Fibroblast of mammary gland (primary cell): ENCODE measurements at places on chromosomes 12 and 14.
A peak's percentile ranks its signal among the peaks of the same experiment; 100 is the strongest.

DNA sequence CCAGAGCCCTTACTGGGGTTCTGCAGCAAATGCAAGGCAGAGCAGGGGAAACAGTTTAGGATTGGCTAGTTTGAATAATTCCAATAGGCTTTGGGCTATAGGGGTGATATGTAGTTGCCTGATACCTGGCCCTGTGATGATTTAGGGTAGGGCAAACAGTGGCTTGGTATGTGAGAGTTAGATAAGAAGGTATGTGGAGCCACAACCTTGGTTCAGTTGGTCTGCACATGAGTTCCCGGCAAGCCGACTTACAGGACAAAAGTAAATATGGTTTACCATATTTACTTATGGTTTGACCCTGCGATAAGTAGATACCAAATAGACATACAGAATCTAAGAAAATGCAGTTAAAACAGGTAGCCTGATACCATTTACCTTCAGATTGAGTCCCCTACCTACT is 8.3 kb upstream of the CAPRIN2 start:
- DNase-seq = no peak

DNA sequence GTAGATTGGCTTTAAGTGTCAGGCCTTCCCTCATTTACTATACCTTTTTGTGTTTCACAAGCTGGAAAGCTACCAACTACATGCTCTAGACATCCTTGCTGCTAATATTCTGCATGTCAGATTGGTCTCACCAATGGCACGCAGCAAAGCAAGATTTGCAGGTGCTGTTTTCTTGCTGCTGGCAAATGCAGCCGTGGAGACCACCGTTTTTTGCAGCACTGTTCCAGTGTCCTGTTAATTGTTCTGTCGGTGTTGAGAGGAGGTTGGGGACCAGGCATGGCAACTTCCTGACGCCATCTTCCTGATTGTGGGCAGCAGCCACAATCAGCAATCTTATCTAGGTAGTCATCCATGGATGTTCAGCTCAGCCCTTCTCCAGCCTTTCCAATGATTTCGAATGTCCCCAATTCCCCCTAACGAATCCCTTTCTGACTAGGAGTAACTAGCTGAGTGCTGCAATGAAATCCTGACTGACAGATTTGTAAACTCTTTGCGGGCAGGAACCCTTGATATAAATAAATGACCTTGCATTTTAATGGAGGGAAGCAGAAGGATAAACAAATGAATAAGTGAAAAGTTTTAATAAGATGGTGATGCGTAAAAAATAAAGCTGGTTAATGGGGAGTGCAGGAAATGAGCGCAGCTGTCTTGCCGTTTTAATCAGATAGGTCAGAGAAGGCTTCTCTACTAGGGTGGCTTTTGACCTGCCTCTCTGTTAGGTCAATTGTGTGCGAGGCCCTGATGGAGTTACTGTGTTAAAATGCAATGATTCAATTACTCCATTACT is 574 bp upstream of the CRADD start:
- DNase-seq = no peak

DNA sequence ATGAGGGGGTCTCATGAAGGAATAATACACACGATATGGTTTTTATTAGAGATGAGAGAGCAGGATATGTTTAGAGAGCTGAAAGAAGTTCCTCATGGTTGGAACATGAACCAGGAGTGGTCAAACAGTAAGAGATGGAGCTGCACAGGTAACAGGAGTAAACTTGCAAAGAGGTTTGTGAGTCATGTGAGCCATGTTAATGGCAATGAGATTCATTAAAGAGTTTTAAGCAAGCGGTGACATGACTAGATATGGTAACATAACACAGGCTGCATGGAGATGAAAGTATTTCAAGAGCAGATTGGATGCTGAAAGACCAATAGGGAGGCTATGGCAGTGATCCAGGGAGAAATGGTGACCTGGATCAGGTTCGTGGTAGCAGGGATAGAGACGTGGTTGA is 62.6 kb upstream of the SSTR1 start:
- no peak for DNase-seq

GRCh38 chr14:94058674-94059138 is 22.3 kb downstream of the DDX24 start:
- no peak for DNase-seq

DNA sequence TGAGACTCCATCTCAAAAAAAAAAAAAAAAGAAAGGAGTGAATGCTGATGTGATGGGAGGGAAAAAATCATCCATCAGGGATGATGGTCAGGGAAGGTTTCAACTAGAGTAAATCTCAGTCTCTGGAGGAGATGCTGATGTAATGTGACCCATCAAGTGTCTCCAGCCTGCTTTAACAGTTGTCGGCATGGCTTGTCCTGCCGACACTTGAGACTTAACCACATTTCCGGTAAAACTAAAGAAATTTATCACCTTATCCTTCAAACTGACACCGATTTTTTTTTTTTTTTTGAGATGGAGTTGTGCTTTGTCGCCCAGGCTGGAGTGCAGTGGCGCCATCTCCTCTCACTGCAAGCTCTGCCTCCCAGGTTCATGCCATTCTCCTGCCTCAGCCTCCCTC is 21.5 kb upstream of the ANAPC5 start:
- DNase-seq = no peak

GRCh38 chr14:70735043-70735442 is 74.3 kb downstream of the MAP3K9 start:
- DNase-seq = peak; percentile 19

- DNase-seq = peak; percentile 83
These were observed 108.6 kb upstream of the FLRT2 start for GRCh38 chr14:85421186-85421877.

- DNase-seq = peak; percentile 49
These were observed 23.5 kb downstream of the FGF23 start for GRCh38 chr12:4356041-4356327.

DNA sequence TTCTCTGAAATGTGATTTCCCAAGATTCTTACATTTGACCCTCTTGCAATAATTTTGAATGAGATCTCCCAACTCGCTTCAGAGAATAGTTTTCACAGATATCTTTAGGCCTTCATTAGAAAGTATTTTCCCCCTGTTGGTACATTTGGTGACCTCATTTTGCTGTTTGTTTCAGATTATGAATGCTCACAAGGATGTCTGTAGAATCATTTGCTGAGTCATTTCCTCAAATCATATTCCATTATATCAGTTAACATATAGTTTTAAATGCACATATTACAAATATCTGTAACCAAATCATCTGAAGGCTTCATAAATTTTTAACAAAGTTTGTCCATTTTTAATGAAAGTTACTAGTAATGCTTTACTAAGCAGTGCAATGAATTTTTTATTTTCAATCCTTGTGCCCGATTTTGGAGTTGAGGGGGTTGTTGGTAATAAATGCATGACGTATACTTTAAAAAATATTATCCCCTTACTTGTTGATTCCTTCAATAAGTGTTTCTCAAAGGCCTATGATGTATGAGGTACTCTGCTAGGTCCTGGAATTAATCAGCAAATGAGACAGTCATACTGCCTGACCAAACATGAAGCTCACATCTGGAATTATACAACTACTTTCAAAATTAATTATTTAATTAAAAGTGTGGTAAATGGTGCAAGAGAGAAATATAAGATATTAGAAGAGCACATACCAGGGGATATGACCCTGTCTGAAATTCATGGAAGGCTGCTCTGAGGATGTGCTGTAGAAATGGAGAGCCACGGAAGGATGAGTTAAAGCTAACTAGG is 126.9 kb upstream of the RAP1B start:
- DNase-seq = peak; percentile 64

DNA sequence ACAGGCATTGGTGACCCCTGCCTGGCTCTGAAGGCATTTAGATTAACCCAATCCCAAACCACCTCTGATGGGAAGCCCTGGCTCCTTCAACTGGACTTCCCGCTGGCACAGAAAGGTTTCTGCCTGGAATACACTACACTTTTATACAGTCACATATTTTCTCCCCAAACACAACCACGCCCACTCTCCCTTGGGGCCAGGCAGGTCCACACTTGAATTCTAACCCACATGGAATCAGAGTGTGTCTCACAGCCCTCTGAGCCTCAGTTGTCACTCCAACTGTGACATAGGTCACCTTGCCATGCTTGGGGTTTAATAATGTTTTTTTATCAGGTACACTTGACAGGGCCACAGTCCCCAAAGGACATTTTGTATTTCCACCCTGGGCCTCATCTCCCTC is 368.6 kb downstream of the BCL11B start:
- no peak for DNase-seq

DNA sequence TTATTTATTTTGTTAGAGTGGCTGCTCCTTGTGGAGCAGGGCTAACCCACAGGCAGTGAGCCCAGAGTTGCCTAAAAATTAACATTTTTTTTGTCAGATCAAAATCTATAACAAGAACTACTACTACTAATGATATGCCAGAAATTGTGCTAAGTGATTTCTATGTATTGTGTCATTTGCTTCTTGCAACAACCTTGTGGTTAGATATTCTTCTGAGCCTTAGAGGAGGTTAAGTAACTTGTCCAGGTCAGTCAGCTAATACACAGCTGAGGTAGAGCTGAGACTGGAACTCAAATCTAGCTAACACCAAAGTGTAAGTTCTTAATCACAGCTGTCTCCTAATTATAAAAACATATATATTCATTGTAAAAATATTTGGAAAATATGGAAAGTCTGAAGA is 29.8 kb downstream of the CFL2 start:
- DNase-seq = peak; percentile 59

DNA sequence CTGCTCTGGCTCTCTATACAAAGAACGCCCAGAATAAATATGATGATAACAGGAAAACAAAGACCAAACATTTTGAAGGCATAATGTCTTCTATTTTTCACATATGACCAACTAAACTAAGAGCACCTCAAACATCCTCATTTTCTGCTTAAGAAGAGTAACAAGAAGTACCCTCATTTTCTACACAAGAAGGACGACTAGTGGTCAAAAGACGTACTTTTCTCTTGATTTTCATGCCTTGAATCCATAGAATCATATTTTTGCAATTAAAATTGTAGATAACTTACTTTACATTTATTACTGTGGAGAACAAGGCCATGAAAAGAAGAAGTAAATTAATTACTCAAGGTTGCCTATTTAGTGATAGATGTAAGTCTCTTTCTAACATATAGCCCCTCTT is 358.6 kb downstream of the DUSP6 start:
- peak; percentile 80 for DNase-seq

DNA sequence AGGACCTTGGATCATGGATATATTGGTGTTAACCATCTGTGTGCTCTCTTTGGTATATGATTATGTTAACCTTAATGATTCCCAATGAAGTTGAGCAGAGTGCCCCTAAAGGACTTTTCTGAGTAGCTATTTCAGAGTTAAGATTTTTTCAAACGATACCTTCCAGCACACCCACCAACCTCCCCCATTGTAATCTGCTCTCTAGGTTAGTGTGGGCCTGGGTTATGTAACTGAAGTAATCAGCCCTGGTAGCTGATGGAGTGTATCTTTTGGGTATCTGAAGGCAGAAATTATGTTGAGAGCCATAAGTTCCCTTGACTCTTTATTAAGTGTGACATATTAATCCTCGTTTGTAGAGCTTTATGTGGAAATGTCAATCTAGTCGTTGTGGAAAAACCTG is 47.6 kb upstream of the RNU6-8 start:
- DNase-seq = no peak

GRCh38 chr14:47833011-47833410 is 157.6 kb upstream of the MDGA2 start:
- DNase-seq = no peak

GRCh38 chr12:112964915-112965314 is 13.4 kb upstream of the OAS2 start:
- DNase-seq = no peak

- DNase-seq = no peak
These were observed 170.3 kb downstream of the GRIN2B start for GRCh38 chr12:13811061-13811460.

- no peak for DNase-seq
These were observed 938.0 kb upstream of the FLRT2 start for GRCh38 chr14:84591827-84592445.

DNA sequence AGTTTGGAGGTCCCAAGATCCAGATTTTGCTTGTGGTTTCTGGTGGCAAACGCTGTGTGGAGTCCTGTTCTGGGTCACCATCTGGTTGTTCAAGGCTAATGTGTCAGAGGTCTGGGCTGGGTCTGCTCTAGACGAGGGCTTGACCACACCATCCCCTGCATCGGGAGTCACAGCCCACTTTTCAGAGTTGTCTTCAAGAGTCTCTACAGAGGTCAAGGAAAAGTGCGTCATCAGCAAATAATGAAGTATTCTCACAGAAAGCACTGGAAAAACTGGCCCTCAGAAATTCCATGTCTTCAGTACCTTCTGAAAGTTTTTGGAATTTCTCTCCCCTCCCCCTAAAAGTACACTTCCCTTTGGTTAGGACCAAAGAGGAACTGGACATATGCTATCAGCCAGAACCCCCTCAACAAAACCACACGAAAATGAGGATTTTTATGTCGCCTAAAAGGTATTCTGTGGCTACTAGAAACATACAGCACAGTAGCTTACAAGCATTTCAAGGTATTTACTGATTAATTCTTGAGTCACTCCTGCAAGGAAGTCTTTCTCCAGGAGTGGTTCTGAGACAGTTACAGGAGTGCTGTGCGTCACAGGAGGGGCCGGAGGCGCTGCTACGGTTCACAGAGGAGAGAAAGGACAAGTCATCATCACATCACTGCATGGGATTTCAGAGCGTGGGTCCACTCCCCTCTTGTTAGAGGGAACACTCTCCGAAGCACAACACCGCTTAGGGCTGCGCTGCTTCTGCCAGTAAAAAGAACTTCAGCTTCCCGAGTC is 35.4 kb downstream of the RAD52 start:
- peak; percentile 87 for DNase-seq

- no peak for DNase-seq
These were observed 189.2 kb upstream of the C14orf180 start for GRCh38 chr14:104390221-104390931.

DNA sequence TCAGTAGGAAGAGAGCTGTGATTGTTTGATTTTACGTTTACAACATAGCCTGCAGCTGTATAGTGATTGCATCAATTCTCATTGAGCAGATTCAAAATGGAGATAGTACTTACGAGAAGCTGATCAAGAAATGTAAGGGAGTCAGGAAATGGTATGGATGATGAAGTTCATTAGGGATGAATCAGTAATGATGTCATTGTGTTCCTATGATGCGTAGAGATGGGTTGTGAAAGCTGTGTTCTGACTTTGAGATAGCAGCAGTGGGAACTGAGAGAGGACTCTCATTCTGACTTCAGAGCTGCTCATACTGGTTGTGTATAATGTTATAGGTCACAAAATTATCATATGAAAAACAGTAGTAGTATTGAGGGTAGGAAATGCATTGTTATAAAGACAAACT is 44.0 kb downstream of the TTLL5 start:
- DNase-seq = peak; percentile 31

GRCh38 chr14:100712490-100712889 is 14.2 kb upstream of the DLK1 start:
- no peak for DNase-seq

- DNase-seq = peak; percentile 95
These were observed 239.0 kb upstream of the ATP2B1 start for GRCh38 chr12:89947437-89948270.

- DNase-seq = peak; percentile 6
These were observed 21.6 kb downstream of the ATF1 start for GRCh38 chr12:50785406-50786001.

GRCh38 chr12:115260762-115261675 is 577.0 kb upstream of the TBX3 start:
- peak; percentile 10 for DNase-seq
